ENCODE measurements at places on chromosomes 7 and 10.

GRCh38 chr7:127873151-127873550 is 158.1 kb downstream of the LRRC4 start:
- DNase-seq: no peak

- no peak for DNase-seq
Measured at GRCh38 chr10:31702005-31702404, 226.6 kb downstream of the ARHGAP12 start.

DNA sequence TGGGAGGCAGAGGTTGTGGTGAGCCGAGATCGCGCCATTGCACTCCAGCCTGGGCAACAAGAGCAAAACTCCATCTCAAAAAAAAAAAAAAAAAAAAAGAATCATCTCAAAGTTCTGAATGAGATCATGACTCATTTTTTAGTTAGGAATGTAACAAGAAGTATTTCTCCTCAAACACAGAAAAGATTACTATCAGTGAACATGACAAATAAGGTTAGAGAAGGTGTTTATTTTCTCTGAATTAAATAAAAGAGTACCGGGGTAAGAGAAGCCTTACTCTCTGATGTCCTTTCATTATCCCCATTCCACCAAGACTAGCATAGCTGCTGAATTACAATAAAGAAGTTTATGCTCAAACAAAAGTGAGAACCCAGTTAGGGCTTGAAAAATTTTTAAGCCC is 50.1 kb downstream of the IPMK start:
- DNase-seq: no peak

GRCh38 chr10:35392482-35393228 is 56.3 kb downstream of the CCNY start:
- no peak for DNase-seq

GRCh38 chr7:121390617-121391016 is 5.5 kb downstream of the FAM3C start:
- DNase-seq: no peak

DNA sequence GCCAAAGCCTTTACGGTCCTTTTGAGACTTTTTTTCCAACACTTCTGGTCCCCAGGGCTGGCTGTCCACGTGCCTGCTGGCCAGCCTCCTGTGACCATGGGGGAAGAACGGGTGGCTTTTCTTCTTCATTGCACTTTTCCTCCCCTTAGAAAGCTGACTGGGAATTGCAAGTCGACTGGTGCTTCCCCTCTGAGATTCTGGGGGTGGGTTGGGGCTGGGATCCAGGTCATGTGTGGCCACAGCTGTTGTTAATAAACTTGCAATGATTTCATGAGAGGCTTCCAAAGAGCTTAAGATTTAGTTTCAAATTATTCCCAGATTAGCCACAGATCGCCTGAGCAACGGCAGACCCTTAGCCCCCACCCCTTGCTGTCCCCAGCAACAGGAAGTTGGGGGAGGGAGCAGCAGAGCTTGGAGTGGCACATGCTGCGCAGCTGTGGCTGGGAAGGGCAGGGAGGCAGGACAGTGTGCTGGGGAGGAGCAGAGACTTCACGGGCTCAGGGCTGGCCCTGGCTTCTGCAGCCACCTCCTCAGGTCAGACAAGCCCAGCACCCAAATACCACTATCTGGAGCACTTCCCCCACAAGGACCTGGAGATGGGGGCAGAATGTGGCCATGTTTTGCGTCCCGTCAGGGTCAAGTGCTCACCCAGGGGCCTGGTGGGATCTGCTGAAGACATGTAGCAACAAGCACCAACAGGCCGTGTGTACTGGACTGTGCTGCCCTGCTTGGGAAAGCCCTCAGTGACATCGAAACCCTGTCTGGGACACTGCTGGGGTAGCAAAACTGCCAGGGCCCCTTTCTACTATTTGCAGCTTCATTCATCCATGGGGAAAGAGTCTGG is 147.1 kb downstream of the RNF216 start:
- no peak for DNase-seq

DNA sequence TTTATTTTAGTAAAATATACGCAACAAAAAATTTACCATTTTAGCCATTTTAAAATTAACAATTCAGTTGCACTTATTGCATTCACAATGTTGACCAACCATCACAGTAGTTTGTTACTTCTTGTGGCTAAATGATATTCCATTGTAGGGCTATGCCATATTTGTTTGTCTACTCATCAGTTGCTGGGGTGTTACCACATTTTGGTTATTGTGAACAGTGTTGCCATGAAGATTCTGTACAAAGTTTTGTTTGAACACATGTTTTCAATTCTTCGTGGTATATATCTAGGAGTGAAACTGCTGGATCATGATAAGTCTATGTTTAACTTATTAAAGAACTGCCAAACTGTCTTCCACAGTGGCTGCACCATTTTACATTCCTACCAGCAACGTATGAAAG is 46.3 kb upstream of the ZNF365 start:
- no peak for DNase-seq

- DNase-seq: no peak
Measured at GRCh38 chr7:139776486-139777132, 1.2 kb downstream of the HIPK2 start.

DNA sequence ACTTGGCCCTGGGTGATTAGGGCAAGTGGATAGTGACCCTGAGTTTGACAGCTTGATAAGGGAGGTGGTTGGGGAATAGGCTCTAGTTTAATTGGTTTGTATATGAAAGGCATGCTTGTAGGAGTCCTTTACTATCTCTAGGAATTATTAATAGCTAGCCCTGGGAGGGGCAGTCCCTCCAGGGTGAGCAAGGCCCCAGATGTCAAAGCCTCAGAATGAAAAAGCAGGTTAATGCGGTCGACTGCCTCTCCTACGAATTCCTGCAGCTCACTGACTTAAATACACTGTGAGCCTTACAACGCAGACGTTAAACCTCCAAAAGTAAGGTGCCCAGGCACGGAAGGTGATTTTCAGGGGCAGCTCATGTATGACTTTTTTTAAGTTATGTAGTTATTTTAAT is 5.2 kb upstream of the BTBD16 start:
- no peak for DNase-seq

GRCh38 chr7:108525327-108525984 is 479 bp downstream of the PNPLA8 start:
- peak; percentile 18 for DNase-seq

DNA sequence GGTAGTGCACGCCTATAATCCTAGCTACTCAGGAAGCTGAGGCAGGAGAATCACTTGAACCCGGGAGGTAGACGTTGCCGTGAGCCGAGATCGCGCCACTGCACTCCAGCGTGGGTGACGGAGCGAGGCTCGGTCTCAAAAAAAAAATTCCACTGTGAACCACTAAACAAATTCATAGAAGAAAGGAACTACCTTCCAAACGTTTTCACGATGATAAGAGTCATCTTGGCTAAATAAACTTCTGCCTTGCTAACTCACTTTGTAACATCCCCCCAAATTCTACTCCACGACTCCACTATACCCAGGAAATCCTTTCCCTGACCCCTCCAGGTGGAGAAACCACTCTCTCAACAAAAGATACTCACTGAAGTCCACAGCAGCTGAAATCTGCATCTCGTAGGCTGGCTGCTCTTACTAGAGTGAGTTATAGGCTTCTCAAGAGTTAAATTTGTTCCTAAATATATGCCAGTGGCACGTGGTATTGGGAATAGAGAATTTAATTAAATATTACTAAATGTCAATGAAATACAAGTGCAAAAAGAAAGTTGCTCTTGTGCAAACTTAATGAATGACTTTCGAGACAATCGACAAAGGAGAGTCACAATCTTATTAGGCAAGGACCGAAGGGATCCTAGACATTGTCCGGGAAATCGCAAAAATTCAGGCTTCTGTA is 1.6 kb upstream of the GTF2I start:
- no peak for DNase-seq

- no peak for DNase-seq
Measured at GRCh38 chr7:140263277-140263676, 86.5 kb upstream of the KDM7A start.

DNA sequence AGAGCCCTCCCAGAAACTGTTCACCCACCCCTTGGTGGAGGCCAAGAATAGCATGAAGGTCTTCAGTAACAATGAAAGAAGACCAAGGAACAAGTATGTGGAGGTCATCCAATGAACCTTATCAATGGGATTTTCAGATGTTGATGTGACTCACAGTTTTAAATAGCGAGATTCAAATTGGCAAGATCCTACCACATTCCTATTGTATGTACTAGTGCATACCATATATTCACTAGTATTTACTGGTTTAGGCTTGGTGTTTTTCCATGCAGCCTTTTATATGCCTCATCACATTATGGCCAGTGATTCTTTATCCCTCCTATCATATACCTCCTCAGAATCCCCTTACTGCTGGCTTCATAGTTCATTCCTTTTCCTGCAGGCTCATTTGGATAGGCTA is 54.4 kb downstream of the ITGB8 start:
- no peak for DNase-seq

- no peak for DNase-seq
Measured at GRCh38 chr10:106158241-106158640, 1006.3 kb downstream of the SORCS1 start.

DNA sequence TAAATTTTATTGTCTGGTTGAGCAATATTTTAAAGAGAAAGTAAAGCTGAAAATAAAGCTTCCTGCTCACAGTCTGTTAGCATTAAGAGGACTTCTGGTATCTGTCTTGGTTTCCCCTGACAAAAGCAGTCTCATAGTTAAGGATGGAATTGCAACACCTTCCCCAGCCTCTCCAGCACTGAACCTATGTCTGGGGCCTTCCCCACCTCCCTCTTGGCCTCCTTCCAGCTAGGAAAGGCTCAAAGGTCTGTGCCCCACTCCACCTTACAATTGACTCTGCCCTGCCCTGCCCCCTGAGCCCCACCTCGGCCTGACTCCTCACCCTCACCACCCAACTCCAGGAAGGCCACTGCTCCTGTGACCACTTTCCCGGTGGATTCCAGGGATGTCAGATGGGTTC is 33.2 kb downstream of the COL17A1 start:
- DNase-seq: no peak

GRCh38 chr10:58322072-58322834 is 12.6 kb upstream of the UBE2D1 start:
- DNase-seq: no peak

DNA sequence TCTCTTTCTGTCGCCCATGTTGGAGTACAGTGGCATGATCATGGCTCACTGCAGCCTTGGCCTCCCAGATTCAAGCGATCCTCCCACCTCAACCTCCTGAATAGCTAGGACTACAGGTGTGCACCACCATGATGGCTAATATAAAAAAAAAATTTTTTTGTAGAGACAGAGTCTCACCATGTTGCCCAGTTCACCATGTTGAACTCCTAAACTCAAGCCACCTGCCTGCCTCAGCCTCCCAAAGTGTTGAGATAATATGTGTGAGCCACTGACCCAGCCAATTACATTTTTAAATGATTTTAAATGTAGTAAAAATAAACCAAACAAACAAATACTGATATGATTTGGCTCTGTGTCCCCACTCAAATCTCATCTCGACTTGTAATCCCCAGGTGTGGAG is 101.7 kb upstream of the LEP start:
- no peak for DNase-seq

DNA sequence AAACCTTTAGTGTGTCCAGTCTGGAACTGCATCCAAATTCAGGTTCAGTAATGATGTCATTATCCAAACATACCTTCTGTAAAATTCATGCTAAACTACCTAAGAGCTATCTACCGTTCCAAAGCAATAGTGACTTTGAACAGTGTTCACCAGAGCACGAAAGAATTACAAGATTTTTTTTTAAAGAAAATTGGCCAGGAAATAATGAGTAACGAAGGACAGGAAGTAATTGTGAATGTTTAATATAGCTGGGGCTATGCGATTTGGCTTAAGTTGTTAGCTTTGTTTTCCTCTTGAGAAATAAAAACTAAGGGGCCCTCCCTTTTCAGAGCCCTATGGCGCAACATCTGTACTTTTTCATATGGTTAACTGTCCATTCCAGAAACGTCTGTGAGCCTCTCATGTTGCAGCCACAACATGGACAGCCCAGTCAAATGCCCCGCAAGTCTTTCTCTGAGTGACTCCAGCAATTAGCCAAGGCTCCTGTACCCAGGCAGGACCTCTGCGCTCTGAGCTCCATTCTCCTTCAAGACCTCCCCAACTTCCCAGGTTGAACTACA is 694 bp upstream of the FAS start:
- no peak for DNase-seq

GRCh38 chr7:99380823-99381663 is 6.5 kb downstream of the ARPC1B start:
- DNase-seq: peak; percentile 73

- no peak for DNase-seq
Measured at GRCh38 chr10:32104622-32105509, 48.6 kb upstream of the KIF5B start.

DNA sequence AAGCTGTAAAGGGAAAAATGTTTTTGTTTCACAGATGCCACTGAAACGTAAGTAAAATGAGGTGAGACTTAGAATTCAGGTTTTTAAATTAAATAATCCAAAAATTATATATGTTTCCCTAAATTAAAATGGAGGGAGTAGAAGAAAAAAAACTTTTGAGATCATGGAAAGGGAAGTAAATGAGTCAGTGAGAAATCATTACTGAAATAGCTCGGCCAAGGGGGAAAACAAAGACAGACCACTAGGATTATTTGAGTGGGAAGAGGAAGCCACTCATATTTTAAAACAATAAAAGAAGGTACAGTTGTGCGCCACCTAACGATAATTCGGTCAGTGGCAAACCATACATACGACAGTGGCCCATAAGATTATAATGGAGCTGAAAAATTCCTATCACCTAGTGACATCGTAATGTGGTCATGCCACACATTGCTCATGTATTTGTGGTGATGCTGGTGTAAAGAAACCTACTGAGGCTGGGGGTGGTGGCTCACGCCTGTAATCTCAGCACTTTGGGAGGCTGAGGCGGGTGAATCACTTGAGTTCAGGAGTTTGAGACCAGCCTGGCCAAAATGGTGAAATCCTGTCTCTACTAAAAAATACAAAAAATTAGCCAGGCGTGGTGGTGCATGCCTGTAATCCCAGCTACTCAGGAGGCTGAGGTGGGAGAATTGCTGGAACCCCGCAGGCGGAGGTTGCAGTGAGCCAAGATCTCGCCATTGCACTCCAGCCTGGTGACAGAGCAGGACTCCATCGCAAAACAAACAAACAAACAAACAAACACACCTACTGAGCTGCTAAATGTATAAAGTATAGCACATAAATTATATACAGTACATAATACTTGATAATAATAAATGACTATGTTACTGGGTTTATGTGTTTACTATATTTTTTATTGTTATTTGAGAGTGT is 64.7 kb downstream of the MKX start:
- DNase-seq: no peak
